Stimulated activated CD4-positive, alpha-beta T cell treated with anti-CD3 and anti-CD28 coated beads, Interleukin-2, amount 100 ng/mL, for 24 hours (primary cell): ENCODE measurements at places on chromosomes 3 and 15.

- DNase-seq: no peak
Measured at GRCh38 chr15:61173899-61174689, 55.0 kb downstream of the RORA start.

DNA sequence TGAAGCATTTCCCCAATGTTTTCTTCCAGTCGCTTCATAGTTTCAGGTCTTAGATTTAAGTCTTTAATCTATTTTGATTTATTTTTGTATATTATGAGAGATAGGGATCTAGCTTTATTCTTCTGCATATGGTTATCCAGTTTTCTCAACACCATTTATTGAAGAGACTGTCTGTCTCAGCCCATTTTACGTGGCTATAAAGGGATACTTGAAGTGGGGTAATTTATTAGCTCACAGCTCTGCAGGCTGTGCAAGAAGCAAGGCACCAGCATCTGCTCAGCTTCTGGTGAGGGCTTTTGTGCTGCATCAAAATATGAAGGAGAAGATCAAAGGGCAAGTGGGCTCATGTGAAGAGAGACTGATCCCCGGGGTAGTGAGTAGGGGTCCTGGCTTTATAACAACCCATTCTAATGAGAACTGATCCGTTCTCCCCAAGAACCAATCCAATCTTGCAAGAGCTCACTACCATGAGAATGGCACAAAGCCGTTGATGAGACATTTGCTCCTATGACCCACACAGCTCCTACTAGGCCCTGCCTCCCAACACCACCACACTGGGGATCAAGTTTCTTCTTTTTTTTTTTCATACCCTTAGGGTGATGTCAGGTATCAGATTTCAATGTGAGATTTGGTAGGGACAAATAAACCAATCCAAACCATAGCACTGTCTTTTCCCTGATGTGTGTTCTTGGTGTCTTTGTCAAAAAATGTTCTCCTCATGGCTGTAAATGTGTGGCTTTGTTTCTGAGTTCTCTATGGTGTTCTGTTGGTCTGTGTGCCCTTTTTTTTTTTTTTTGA is 63.2 kb downstream of the IQGAP1 start:
- no peak for DNase-seq

- no peak for DNase-seq
Measured at GRCh38 chr3:171822431-171823106, 12.3 kb upstream of the PLD1 start.

DNA sequence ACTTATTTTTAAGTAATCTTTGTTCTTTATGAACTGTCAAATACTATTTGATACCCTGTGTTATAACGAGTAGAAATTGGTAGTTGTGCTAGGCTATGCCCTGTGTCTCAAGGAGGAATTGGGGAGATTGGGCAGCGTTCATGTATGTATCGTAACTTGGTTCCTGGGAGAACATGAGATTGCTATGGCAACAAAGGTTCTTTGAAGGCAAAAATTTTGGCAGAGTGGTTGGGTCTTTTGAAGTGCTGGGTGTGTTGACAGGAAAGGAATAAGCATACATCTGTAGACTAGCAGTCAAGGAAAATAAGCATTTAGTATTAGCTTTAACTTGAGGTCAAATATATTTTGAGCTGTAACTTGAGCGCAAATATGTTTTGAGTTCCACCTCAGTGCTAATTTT is 45.3 kb downstream of the TCF12 start:
- DNase-seq: no peak

- no peak for DNase-seq
Measured at GRCh38 chr3:148992635-148993255, 1.4 kb downstream of the GYG1 start.
